ENCODE measurements at places on chromosomes 3 and 15. TPM values are rescaled to one million over a fixed set of nuclear protein-coding genes. Genes with fewer than 3 reads are reported as not detected.

Gene PRR20G
- 1.1 TPM for total RNA-seq

Gene ILDR1
- not detected for total RNA-seq

Gene FSTL1
- total RNA-seq, result 42.8 TPM

Gene MYH15
- 0.08 TPM for total RNA-seq

Gene CACNA2D2
- total RNA-seq, result 0.61 TPM

Gene ABHD17C
- total RNA-seq, result 26.5 TPM

Gene HAPLN3
- 27.6 TPM for total RNA-seq

Gene HESX1
- total RNA-seq, result 0.27 TPM

Gene CPB1
- not detected for total RNA-seq

All from A549 treated with Hydrocortisone at 1 μM for 4 hours (cell line).